ENCODE measurements at places on chromosomes 6 and 20.

- no peak for DNase-seq
Measured at GRCh38 chr6:133301835-133302234, 60.7 kb downstream of the EYA4 start.

DNA sequence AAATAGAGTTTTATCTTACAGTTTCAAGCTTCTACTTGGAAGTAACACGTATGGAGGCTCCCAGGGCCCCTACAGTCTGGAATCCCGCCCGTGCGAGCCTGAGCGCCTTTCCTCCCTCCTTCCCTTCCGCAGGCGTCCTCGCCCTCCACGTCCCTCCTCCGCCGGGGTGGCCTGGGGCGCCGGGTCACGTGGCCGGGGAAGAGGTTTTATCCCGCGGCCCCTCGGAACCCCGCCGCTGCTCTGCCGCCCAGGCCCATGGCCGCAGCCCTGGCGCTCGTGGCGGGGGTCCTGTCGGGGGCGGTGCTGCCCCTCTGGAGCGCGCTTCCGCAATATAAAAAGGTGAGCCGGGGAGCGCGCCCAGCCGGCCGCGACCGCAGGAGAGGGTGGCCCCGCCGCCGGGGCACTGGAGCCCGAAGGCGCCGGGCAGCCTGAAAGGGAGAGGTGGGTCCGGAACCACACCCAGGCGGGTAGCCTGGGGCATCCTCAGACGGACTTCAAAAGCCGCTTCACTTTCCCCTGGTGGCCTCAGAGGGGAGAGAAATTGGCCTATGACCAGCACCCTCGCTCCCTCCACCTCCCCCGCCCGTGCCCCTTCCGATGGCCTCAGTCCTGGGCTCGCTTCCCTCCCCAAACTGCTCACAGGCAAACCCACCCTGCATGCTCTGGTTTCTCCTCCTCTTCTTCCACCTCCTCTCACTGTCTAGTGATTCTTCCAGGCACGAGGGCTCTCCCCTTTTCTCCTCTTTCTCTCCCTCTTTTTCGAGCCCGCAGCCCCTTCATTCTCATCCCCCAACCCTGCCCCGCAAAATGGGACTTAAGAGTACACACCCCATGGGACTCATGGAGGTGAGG is at the start of gene CLPSL2:
TSS of gene CLPSL2 (plus strand) at position 235 of the 852 bp plus-strand sequence. CDS start at position 256, 21 bp downstream.
- no peak for DNase-seq

DNA sequence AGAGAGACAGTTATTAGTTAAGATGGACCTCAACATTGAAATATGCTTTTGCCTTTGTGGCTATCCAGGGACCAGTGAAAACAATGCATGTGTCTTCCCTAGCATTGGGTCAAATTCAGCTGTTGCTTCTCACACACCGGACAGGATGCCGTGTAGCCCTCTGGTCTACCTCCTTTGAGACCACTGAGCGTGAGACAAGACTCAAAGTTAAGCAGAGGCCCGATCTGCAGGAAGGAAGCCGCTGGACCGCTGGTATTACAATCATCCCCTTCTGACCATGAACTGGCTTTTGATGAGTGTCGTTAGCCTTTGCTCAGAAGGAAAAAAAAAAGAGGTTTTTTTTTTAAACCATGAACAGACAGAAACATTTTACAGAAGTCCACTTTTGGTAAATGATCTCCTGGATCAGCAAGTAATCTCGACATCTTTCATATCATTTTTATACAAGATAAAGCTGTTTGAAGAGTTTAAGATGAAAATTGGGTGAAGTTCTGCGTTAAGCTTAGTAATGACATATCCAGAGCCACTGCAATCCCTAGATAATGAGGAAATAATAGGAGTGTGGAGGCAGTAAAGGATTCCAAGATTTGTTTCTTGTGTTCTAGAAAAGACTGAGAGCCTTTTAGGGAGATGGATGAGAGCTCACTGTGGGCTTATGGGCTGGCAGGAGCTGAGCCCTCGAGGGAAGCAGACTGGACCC is 622.8 kb downstream of the QKI start:
- no peak for DNase-seq

- DNase-seq = no peak
Measured at GRCh38 chr20:12090920-12091319, 173.2 kb downstream of the BTBD3 start.

- no peak for DNase-seq
Measured at GRCh38 chr6:169959136-169960002, 207.9 kb downstream of the ERMARD start.

DNA sequence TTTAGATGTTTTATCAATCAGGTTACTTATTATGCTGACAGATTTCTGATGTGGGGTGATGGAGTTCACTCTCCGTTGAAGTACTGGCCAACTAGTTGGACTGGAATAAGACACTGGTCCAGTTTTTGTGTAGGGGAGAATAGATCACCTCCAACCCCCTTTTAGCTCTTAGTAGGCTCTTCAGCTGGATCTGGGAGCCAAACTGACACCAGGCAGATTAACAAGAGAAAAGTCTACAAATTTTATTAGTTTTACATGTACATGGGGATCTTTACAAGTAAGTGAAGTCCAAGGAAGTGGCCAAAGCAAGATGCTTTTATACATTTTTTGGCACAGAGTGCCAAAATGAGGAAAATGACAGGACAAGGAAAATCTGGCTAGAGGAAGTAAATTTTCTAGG is 107.1 kb downstream of the UBE3D start:
- no peak for DNase-seq

GRCh38 chr6:134609716-134610261 is 291.9 kb upstream of the SGK1 start:
- DNase-seq = no peak

DNA sequence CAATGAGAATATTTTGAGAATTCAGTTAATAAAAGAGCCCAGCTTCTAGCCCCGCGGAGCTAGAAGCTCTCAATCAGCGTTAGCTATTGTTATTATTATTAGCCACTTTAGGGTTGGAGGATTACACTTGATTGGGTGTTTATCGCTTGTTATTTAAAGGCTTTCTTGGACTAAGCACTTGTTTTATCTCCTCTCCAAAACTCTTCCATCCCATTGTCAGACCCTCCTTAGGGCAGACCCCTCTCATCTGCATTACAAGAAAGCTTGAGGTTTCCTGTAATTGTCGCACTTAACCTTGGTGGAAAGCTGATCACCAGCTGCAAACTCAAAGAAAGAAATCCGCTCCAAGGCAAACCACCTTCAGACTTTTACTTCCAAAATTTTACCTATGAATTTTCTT is 4.8 kb downstream of the DPPA5 start:
- DNase-seq = no peak

Measured in activated T-cell treated with anti-CD3 and anti-CD28 coated beads for 48 hours (primary cell).